ENCODE measurements at places on chromosomes 13 and 19.

GRCh38 chr13:49791315-49791710 lies 1.2 kb downstream of the KPNA3 start:
- no peak for DNase-seq

GRCh38 chr19:39870171-39870971 lies 24.2 kb upstream of the FBL start:
- DNase-seq, result no peak

DNA sequence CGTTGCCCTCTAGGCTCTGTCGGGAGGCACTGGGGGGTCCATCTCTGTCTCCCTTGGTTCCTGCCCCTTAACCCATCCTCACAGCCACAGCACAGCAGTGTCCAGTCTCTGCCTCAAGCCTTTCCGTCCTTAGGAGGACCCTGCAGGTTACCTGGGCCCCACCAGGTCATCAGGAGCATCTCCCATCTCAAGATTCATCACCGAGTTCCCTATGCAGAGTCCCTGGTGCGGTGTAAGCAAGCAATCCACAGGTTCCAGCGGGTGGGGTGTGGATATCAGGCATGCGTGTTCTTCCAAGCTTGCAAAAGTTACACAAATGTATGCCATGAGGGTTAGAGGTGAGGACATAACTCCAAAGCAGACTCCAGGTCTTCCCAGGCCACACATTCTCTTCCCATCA lies 20.9 kb upstream of the GAS6 start:
- no peak for DNase-seq

- no peak for DNase-seq
Measured at GRCh38 chr13:34701919-34702318, 240.2 kb upstream of the NBEA start.

GRCh38 chr13:23550163-23550562 lies 20.0 kb upstream of the TNFRSF19 start:
- no peak for DNase-seq

DNA sequence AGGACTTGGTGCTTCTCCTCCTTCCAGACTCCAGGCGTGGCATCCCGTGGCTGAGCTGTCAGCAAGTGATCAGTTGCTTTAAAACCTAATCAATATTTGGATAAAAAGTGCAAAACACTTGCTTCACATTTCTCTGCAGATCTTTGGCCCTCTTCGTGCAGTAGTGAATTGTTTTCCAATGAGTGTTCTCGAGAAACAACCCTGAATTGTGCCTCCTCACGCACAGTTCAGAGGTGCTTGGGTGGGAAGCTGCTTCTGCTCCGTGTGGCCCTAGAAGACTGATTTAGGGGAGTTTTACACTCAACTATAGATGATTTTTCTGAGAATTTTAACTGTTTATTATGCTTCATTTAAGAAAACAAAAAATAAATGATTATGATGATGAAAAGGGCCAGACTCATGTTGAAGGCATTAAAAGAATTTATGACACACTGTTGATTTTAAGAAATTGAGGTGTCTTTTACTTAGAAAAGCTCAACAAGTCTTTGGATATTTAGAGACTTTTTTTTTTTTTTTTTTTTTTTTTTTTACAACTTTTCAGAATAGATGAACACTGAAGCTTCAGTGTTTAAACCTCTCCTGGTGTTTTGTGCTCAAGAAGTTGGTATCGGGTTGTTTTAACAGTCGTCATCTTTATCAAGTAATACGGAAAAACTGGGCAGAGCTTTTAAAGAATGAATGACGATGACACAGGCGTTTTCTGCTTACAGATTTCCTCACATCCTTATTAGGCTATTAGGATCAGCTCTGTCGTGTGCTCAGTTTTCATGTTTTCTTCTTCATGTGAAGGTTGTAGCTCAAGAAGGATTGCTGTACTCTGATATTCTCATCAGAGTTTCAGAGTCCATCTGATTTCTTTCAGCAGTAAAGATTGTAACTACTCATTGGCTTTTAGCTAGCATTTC lies 39.5 kb upstream of the TEX29 start:
- DNase-seq, result no peak

DNA sequence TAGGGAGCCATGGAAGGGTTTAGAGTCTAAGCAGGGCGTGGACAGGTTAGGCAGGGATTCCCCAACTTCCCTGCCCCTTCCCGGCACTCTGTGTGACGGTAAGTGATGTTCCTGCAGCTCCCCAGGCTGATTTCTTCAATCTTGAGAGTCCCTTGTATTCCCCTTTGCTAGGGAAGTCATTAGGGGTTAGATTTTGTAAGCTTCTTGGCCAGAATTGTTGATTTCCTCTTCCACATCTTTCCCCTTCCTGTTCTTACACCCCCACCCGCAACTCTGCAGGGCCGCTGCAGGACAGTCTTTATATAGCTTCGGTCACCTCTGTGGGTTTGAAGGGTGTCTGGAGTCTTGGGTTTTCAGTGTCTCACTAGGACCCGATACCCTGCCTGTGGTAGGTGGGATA lies 10.6 kb upstream of the ADGRE1 start:
- DNase-seq, result no peak

DNA sequence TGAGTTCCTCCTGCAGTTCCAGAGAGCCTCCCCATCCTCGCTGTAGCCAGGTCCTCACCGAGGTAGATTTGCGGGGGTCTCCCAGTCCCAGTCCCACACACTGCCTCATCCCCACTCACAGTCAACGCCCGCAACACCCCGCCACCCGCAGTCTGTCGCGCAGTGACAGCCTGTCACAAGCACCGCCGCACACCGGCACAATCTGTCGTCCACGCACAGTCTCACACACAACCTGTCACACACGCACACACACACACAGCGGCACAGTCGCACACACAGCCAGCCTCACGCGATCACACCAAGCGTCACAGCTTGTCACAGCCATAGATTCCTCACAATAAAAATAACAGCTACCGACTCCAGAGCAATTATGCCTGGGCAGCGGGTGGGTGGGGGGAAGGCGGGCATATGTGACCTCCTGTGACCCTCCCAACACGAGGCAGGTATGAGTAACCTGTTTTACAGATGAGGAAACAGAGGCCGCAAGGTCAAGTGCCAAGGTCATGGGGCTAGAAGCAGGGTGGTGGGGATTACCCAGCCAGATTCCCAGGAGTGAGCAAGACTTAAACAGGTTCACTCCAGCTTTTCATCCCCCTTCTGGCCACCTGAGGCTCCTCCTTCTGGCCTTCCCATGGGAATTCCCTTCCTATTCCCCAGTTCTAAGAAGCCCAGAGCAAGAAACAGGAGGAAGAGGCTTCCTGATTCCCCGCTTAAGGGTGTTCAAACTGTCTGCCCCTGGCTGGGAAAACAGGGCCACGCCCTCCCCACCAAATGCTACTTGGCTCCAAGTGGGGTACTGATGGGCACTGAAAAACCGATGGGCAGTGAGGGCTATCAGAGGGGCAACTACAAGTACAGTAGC lies 13.9 kb downstream of the NFIX start:
- DNase-seq, result no peak

DNA sequence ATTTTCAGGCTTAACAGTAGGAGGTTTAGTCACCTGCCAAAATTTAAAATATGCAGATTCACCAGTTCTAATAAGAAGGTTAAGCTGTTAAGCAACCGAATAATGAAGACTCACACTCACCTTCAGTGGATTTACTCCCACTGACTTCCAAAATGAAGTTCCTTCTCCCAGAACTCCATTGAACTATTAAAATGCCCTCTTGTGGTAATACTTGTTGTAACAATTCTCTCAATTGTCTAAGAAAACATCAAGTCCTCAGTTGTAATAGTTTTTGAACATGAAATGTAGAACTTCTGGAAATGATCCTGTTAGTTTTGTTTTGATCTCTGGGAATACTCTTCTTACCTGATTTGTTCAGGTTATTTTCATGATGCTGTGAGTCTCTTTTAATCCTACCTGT lies 522.0 kb upstream of the ATXN8OS start:
- no peak for DNase-seq

GRCh38 chr13:25143706-25144105 lies 28.4 kb downstream of the AMER2 start:
- DNase-seq, result no peak

DNA sequence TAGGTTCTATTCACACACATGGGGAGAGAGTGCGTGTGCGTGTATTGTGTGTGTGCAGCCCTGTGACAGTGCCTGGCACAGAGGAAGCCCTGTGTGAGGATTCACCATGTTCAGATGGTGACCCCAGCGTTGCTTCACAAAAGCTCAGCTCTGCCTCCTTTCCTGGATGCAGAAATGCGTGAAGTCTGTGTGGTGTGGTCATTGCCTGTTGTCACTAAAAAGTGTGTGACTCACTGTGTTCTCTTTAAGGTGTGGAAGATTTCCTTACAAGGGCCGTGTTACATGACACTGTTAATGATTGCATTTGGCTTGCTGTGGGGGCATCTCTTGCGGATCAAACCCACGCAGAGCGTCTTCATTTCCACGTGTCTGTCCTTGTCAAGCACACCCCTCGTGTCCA lies 19.5 kb upstream of the DCUN1D2 start:
- no peak for DNase-seq

DNA sequence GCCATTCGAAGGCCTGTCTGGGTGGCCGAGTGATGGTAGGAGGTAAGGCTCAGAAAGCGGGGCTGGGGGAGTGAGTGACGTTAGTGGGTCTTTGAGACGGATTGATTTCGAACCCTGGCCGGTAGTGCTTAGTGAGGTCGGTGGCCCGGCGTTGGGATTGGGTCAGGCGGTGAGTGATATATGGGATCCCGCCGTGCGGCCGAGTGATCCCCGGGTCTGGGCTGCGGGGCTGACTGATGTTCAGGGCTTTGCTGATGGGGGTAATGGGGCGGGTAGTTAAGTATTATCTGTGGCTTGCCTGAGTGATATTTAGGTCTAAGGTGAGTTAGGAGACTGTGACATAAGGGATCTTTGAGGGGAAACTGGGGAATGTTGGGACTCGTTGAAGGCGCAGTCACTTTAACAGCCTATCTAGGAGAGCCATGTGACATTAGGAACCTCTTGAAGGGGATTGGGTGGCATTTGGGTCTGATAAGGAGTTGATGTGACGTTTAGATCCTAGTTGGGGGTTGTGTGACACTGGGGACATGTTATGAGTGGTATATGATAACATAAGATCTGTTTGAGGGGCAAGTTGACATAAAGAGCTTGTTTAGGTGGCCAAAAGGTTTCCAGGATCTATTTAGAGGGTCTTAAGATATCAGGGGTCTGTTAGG lies 543 bp downstream of the PSMC4 start:
- DNase-seq, result no peak

DNA sequence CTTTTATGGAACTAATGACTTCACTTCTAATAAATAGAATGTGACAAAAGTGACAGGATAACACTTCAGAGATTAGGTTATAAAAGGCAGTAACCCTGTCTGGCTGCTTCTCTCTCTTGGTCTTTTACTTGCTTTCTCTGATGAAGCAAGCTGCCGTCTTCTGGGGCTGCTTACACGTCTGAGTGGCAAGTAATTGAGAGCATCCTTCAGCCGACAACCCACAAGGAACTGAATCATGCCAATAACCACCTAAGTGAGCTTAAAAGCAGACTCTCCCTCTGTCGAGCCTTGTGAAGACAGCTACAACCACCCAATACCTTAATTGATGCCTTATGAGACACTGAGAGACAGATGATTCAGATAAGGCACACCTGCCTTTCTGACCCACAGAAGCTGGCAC lies 1091.2 kb downstream of the SLITRK1 start:
- no peak for DNase-seq

GRCh38 chr13:98853771-98854221 lies 101.3 kb upstream of the SLC15A1 start:
- DNase-seq, result peak; percentile 47

DNA sequence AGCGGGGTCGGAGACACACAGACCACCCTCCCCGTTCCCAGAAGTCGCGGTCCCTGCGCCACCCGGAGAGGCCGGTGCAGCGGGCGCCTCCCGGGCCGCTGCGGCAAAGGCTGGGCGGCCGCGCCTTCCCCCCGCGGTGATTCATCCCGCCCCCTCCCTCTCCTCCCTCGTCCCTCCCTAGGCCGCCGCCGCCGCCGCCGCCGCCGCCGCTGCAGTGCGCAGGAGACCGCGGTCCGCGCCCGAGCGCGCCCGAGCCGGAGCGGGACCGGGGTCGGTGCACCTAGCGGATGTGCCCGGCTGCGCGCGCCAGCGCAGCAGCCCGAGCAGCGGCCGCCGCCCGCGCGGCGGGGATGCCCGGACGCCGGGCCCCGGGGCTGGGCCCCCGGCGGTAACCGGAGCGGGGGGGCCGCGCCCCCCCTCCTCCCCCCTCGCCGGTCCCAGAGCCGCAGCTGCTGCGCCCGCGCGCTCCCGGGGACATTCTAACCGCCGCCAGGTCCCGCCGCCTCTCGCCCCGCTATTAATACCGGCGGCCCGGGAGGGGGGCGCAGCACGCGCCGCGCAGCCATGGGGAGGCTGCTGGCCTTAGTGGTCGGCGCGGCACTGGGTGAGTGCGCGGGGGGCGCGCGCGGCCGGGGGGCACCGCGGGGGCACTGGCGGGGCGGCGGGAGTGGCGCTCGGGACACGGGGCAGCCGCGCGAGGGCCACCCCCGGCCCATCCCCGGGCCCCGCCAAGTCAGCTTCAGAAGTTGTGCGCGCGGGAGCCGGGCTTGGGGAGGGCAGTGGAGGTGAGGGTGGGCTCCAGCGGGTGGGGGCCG lies at the start of gene SCN1B:
Gene SCN1B (plus strand): TSS at position 214 of the 815 bp plus-strand sequence. CDS start 351 bp downstream, at position 565.
- no peak for DNase-seq

DNA sequence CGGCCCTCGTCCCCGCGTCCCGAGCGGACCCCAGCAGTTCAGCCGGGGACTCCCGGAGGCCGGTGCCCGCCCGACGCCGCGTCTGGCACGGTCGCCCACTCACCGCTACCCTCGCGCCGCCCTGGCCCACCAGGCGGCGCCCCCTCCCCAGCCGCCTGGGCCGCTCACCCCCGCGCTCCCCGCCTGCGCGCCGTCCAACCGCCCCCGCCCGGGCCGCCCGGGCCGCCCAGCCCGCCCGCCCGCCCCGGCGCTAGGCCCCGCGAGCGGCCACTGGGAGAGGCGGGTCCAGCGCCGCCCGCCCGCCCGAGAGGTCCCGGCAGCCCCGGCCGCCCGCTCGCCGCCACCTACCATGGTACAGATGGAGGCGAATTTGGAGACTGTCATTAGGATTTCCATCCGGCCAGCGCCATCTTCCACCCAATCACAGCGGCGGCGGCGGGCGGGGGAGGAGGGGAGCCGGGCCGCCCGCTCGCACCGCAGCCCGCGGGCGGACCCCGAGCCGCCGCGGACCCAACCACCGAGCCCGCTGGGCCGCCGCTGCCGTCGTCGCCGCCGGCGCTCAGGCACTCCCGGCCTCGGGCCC lies at the start of gene USP12:
Gene USP12 (minus strand): TSS at position 568 of the 583 bp plus-strand sequence. CDS start 172 bp downstream, at position 396.
- no peak for DNase-seq
